Mucosa of gallbladder (tissue), 1 donor: ENCODE measurements at places on chromosomes 11 and 22.

GRCh38 chr11:119168471-119169281, at the start of gene NLRX1:
Gene NLRX1 (plus strand): TSS chr11:119168725. CDS start chr11:119171404, 2,679 bp downstream.
- DNase-seq, result peak; percentile 85

DNA sequence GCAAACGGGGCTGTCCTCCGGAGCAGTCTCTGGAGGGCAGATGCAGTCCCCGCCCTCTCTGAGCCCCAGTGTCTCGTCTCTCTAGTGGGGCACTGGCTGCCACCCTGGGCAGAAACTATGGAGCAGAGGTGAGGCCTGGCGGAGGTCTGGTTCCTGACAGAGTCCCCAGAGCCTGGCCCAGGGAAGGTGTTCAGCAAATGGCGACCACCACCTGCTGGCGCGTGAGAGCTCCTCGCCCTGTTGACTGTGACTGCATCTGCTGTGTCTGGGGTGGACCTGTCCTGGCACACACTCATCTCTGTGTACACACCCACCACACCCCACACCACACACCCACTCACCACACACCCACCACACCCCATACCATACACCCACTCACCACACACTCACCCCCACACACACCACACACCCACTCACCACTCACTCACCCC, 18.3 kb upstream of the TTLL12 start:
- DNase-seq, result no peak

GRCh38 chr11:98053851-98054250, 966.9 kb upstream of the CNTN5 start:
- no peak for DNase-seq

GRCh38 chr11:35664977-35665441, 2.4 kb downstream of the TRIM44 start:
- no peak for DNase-seq

GRCh38 chr22:20588843-20589581, 81.6 kb downstream of the MED15 start:
- DNase-seq, result no peak

DNA sequence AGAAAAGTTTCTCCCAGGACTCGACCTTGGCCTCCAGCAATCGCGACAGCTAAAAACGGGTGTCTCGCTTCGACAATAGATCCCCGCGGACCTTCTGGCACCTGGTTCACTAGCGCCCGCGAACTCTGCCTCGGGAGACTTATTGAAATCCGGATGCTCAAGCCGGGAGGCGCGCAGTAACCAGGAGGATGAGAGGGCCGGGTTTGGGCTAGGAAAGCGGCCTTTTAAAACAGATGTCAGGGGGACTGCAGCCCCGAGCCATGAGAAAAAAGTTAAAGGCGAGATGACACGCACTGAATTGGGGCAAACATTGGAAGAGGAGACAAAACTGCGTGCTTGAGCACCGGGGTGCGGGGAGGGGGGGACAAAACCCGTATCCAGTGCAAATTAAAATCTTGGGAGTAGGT, 637 bp upstream of the ZBTB16 start:
- no peak for DNase-seq
